Iris pigment epithelial cell (primary cell): ENCODE measurements at places on chromosomes 7 and 10.

DNA sequence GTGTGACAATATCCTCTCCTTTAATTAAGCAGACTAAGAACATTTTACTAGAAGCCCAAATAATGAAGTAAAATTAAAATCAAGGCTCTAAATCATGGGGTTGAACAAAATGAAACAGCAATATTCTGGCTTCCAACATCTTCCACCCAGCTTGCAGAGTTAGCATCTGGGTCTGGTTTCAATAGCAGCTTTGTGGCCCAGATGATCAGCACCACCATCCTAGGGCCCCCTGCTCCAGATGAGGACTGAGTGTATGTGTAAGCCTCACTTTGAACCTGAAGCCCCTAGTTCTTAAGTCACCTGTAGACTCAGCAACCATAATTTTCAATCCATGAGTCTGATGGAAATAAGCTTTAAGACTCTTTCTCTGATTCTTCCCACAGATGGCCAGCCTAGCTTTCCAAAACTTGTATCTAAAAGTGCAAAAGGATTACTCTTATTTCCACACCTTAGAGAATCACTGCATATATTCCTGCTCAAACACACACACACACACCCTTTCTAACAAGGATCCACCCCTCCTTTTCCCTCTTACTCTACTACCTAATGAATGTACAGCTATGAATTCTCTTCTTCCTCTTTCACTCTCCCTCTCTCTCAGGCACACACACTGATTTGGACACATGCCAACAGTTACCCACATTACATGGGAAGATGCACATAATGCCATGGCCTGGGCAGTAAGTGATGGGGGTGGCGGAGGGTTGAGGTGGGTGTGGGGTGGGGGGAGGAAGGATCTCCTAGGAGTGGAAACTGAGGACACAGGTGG is 3.5 kb downstream of the DENND11 start:
- no peak for DNase-seq

GRCh38 chr10:129046962-129047361 is 420.1 kb upstream of the MGMT start:
- no peak for DNase-seq

- DNase-seq = no peak
These were observed 1424.6 kb upstream of the LRRTM3 start for GRCh38 chr10:65501259-65501658.

DNA sequence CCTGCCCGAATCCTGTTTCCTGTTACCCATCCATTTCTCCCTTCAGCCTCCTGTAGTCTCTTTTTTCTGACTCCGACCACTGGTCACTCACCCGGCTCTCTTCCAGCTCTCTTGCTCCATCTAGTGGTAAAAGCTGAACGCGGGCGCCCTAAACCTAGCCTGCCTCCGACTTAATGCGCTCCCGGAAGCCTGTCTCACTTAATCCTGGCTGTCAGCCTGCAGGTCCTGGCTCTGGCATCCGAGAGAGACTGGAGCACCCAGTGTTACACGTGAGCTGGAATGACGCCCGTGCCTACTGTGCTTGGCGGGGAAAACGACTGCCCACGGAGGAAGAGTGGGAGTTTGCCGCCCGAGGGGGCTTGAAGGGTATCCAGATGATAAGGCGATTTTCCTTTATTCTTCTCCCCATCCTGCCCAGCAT is 10.3 kb downstream of the SUMF2 start:
- DNase-seq = peak; percentile 75

GRCh38 chr7:98241674-98242241 is 10.3 kb downstream of the TECPR1 start:
- DNase-seq = no peak

- DNase-seq = no peak
These were observed 3.5 kb downstream of the PRR15 start for GRCh38 chr7:29567174-29567573.

GRCh38 chr7:129388333-129389098 is 45.7 kb upstream of the STRIP2 start:
- DNase-seq = no peak

DNA sequence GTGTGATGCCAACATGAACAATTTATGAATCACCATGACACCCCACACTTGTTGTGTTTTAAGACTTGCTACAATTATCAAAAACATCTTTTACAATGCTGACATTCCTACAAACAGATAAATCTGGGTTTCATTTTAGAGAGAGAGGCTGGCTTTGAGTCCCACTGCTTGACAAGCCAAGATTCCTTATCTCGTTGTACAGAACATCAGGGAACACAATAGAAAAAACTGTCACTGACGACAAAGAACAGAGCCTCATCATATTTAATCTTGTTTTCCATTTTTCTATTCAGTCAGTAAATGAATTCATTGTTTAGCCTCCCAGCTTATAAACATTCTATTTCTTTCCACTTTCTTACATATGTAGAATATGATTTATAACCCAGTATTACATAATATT is 461.6 kb upstream of the VSTM2A start:
- DNase-seq = no peak

DNA sequence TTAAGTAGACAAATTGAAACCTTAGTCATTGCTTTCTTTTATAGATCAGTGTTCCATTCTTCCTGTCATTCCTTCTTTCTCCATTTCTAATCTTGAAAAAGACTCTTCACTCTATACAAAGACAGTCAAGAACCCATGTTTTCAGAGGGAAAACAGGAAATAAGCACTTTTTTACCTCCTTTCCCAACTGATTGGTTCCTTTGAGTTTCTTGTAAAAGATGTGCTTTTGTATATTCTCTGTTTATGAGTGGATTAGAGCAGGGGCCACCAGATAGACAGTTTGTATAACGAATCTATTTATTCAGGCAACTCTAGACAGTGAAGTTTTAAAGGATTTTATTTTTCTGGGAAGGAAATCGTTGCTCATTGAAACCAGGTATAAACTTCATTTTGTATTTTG is 49.8 kb downstream of the SHOC2 start:
- no peak for DNase-seq

- DNase-seq = no peak
These were observed 606.9 kb downstream of the SORCS3 start for GRCh38 chr10:105247831-105248499.

DNA sequence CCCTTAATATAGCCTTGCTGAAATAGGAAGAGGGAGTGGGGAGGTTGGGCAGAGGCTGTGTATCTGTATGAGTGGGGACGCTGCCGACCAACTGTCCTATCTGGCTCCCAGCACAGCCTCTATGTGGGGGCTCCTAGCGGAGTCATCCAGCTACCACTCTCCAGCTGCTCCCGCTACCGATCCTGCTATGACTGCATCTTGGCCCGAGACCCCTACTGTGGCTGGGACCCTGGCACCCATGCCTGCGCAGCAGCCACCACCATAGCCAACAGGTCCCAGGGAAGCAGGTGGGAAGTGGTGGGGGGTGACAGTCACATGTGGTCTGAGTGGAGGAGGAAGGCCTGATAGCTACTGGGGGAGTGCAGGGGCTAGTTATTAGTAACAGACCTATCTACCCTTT is 6.6 kb downstream of the MRPL43 start:
- DNase-seq = no peak

DNA sequence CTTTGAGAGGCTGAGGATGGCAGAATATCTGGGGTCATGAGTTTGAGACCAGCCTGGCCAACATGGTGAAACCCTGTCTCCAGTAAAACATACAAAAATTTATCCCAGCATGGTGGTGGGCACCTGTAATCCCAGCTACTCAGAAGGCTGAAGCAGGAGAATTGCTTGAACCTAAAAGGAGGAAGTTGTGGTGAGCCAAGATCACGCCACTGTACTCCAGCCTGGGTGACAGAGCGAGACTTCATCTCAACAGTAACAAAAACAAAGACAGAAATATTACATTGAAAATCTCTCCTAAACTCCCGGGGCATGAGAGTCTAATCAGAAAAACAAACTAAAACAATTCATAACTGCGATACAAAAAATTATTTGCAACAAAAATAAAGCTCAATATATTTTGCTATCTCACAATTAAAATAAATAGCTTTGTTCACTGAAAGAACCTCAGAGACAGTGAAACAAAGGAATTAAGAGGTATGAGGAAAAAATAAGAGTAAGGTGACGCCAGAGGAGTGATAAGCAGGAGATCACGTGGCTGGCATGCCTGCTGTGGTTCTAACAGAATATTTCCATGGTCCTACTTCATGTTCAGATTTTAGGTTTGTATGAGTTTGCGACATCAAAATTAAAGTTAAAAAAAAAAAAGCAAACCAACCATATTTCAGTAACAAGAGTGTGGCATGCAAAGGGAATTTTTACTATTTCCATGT is 527.7 kb upstream of the POM121L12 start:
- DNase-seq = no peak

DNA sequence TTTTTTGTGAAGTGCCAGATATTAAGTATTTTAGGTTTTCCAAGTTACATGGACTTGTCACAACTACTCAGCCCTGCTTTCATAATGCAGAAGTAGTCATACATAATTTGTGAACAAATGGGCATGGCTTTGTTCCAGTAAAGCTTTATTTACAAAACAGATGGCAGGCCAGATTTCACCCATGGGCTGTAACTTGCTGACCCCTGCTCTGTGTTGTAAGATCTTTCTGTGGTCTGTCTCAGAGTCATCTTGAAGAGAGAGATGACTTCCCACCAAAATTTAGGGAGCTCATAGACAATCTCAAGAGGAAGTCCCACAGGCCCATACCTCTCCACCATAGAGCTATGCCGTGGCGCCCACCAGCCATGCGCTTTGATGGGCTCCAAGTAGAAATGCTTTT is 616.1 kb downstream of the LRMDA start:
- no peak for DNase-seq

DNA sequence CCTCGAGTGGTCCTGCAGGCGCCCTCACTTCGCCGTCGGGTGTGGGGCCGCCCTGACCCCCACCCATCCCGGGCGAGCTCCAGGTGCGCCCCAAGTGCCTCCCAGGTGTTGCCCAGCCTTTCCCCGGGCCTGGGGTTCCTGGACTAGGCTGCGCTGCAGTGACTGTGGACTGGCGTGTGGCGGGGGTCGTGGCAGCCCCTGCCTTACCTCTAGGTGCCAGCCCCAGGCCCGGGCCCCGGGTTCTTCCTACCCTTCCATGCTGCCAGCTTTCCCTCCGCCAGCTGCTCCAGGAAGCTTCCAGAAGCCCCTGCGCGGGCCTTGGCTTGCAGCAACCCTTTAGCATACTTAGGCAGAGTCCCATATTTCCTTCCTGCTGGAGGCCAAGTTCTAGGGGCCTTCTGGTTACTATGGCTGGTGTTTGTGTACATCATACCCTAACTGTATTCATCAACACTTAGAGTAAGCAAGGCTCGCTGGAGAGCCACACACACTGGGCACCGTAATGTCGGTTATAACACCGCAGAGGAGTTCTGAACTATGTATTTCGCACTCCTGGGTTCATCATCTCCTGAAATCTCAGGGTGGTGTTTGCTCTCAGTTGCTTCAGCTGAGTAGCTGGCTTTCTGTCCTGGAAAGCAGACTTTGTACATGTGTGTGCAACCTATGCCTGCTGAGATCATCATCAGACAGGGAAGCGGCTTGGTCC is 471 bp downstream of the MGMT start:
- DNase-seq = peak; percentile 2

GRCh38 chr10:3095373-3096139 is 28.2 kb downstream of the PFKP start:
- DNase-seq = peak; percentile 100

GRCh38 chr10:71367271-71367670 is 29.4 kb upstream of the CDH23 start:
- DNase-seq = no peak

- DNase-seq = no peak
These were observed 757.0 kb upstream of the C7orf33 start for GRCh38 chr7:147833557-147833956.

DNA sequence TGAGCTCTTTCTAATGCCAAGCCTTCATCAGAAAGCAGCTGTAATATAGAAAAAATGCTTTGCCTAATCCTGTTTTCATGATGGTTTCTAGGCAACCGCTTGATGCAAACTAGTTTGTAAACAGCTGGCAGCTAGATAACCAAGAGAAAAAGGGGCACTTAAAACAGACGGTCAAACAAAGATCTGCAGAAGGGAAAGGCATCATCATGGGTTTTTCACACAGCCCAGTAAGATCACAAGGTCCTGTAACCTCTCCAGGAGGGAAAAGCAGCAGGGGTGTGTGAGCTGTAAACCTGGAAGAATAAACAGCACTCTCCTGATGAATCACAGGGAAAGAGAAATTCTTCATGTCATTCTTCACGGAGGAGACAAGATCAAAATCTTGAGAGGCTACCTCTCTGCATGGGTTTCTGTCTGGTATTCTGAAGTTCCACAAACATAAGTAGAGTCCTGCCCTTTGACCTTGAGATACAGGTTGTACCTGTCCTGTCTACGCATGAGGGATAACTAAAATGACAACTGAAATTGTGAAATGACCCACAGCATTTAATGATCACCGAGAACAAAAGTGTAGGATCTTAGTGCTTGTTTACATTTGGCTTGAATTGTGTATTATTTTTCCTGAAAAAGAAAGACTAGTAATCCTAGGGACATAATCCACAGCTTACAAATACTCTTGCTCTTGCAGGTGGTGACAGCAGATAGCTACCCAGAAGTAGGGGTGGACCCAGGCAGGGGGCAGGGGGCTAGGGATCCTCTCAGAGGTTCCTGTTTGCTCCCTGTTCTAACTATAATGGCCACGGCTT is 48.0 kb downstream of the CREB3L2 start:
- peak; percentile 86 for DNase-seq

GRCh38 chr10:63374991-63375390 is 90.8 kb downstream of the JMJD1C start:
- DNase-seq = peak; percentile 67

DNA sequence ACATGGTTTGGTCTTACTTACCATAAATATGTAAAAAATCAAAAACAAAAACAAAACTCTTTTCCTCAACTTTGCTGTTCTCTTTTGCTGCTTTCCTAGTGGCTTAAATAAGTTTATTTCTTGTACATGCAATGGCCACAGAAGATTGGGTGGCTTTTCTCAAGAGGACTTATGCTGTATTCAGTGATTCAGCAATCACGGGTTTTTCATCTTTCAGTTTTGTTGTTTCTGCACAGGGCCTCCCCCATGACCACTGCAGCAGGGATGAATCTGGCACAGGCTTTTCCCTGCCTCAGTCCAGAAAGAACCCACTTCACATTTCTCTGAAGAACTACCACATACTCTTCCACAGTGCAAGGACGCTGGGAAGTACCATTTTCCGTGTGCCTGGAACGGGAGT is 355.0 kb downstream of the RNLS start:
- no peak for DNase-seq

GRCh38 chr7:82859106-82859850 is 303.4 kb downstream of the PCLO start:
- DNase-seq = peak; percentile 38

DNA sequence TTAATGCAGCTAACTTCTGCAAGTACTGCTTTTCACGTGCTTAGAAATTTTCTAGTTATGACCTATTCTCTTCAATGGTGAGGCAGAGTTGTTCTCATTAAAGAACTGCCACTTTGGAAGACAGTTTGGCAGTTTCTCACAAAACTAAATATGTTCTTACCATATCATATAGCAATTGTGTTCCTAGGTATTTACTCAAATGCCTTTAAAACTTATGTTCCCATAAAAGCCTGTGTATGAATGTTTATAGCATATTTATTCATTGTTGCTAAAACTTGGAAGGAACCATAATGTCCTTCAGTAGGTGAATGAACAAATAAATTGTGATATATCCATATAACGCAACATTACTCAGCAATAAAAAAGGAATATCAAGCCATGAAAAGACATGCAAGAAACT is 555.1 kb upstream of the POT1 start:
- DNase-seq = no peak

GRCh38 chr7:44261240-44261639 is 60.5 kb downstream of the YKT6 start:
- DNase-seq = no peak

GRCh38 chr10:43878386-43878785 is 229.7 kb upstream of the ZNF32 start:
- no peak for DNase-seq
